ENCODE measurements at places on chromosomes 3 and 15. TPM values are rescaled to one million over a fixed set of nuclear protein-coding genes. Genes with fewer than 3 reads are reported as not detected.

DNA sequence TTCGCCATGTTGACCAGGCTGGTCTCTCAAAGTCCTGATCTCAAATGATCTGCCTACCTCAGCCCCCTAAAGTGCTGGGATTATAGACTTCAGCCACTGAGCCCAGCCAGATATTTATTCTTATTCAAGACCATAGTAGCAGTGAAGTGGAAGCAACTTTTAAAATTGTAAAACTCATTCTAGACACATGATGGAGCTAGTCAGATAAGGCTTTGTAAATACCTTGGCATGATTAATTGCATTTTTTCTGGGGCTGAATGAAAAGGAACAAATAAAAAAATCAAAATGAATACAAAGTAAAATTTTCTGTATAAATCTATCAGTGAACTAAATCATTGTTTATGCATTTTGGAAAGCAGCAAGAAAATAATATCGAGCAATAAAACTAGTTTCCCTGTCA is 4.1 kb upstream of the MYO1E start:
- no peak overlapping the region for H3K27ac ChIP-seq
- no peak for DNase-seq
- H3K36me3 ChIP-seq: no peaks in the 10 kb centered on the region
- H3K4me3 ChIP-seq: no peak overlapping the region

DNA sequence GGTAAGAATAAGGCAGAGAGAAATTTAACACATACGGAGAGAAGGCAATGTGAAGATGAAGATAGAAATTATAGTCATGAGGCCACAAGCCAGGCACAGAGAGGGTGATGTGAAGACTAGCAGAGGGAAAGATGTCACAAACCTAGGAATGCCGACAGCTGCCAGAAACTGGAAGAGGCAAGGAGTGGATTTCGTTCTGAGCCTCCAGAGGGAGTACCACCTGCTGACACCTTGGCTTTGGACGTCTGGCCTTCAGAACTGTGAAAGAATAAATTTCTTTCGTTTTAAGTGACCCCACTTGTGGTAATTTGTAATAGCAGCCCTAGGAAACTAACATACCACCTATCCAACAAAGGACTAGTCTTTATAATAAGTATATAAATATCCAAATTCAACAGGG is 5.0 kb upstream of the SGO1 start:
- H3K27me3 ChIP-seq: no peaks in the 10 kb centered on the region
- H3K4me3 ChIP-seq: no peak overlapping the region
- DNase-seq: no peak
- H3K27ac ChIP-seq: no peak overlapping the region
- no peaks in the 10 kb centered on the region for H3K4me1 ChIP-seq

- no peaks in the 10 kb centered on the region for H3K36me3 ChIP-seq
- H3K4me3 ChIP-seq: peak overlapping the region; percentile 93
- peak; percentile 23 for DNase-seq
- H3K27ac ChIP-seq: peak overlapping the region; percentile 95
- H3K27me3 ChIP-seq: no peaks in the 10 kb centered on the region
These were observed 649 bp upstream of the PLOD2 start for GRCh38 chr3:146161663-146162002.

SLC27A2 gene
- total RNA-seq: 0.96 TPM

TRAT1 gene
- total RNA-seq: 0.64 TPM
